Prostate gland (tissue), 2 donors: ENCODE measurements at places on chromosomes 1 and 21. TPM values are rescaled to one million over a fixed set of nuclear protein-coding genes. Genes with fewer than 3 reads are reported as not detected.

- no peak for DNase-seq
- H3K4me1 ChIP-seq, result no peaks in the 10 kb centered on the region
- H3K4me3 ChIP-seq, result no peak overlapping the region
- no peaks in the 10 kb centered on the region for H3K36me3 ChIP-seq
- H3K27ac ChIP-seq, result no peak overlapping the region
- no peaks in the 10 kb centered on the region for H3K27me3 ChIP-seq
Measured at GRCh38 chr1:114078116-114078515, 75.6 kb downstream of the SYT6 start.

- H3K36me3 ChIP-seq, result no peaks in the 10 kb centered on the region
- H3K4me3 ChIP-seq, result no peak overlapping the region
Measured at GRCh38 chr1:232038706-232039677, 412.4 kb downstream of the DISC1 start.

DNA sequence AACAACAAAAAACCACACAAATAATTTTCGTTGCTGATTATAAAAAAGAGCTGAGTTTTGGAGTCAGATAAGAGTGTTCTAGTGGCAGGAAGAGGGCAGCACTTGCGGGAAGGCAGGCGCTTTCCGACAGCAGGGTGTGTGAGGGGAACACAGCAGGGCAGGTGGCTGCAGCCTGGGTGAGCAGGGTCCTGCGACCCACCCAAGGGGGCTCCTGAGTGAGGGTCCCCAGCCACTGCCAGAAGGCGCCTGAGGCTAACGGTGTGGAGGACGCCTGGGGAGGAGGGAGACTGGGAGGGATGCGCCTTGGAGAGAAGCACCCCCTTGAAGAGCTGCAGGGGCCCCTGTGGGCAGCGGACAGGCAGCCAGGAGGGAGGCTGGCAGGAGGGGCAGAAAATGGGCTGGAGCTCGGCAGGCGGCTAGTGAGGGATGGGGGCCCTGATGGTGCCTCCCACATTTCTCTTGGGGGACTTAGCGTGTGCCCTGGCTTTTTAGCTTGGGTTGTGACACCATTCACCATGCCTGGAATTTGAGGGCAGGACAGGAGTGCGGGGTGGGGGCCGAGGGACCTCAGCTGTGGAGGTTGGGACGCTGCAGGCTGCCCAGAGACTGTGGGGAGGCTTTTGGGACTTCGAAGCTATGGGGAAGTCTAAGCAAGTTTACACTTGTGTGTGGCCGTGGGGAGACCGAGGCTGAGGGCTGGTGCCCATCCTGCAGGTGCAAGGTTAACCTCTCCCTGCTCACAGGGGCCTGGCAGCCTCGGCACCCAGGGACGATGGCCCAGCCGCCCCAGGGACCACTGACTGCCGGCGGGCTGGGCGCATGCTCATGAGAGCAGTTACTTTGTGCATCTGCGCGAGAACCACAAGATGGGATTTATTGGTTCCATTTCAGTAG lies 111.4 kb downstream of the SIK1 start:
- no peaks in the 10 kb centered on the region for H3K36me3 ChIP-seq
- no peaks in the 10 kb centered on the region for H3K4me1 ChIP-seq
- H3K27ac ChIP-seq, result no peak overlapping the region
- H3K27me3 ChIP-seq, result no peaks in the 10 kb centered on the region
- H3K4me3 ChIP-seq, result no peak overlapping the region

The CDC7 gene
- total RNA-seq, result 6.1 TPM
